ENCODE measurements at places on chromosomes 5 and 9.

GRCh38 chr5:174655351-174655750, 69.0 kb upstream of the MSX2 start:
- no peak for DNase-seq

- no peak for DNase-seq
These were observed 24.2 kb downstream of the STC2 start for GRCh38 chr5:173303878-173304590.

GRCh38 chr9:34891386-34891785, 66.7 kb upstream of the PHF24 start:
- no peak for DNase-seq

DNA sequence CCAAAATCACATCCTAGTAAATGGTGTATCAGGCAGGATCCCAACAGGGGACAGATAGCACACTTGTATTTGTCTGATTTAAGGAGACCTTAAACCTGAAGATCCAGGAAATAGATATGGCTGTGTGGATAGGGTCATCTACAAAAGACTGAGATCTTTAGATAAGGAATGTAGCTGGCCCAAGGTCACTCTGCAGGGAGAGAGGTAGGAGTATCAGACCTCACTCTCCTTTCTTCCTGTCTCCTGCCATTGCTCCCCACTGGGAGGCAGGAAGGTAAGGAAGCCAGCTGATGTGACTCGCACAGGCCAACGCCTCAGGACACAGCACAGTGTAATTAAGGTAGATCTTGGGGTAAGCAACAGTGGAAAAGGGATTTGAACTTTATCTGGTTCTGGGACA, 85.8 kb downstream of the PLPPR1 start:
- no peak for DNase-seq

DNA sequence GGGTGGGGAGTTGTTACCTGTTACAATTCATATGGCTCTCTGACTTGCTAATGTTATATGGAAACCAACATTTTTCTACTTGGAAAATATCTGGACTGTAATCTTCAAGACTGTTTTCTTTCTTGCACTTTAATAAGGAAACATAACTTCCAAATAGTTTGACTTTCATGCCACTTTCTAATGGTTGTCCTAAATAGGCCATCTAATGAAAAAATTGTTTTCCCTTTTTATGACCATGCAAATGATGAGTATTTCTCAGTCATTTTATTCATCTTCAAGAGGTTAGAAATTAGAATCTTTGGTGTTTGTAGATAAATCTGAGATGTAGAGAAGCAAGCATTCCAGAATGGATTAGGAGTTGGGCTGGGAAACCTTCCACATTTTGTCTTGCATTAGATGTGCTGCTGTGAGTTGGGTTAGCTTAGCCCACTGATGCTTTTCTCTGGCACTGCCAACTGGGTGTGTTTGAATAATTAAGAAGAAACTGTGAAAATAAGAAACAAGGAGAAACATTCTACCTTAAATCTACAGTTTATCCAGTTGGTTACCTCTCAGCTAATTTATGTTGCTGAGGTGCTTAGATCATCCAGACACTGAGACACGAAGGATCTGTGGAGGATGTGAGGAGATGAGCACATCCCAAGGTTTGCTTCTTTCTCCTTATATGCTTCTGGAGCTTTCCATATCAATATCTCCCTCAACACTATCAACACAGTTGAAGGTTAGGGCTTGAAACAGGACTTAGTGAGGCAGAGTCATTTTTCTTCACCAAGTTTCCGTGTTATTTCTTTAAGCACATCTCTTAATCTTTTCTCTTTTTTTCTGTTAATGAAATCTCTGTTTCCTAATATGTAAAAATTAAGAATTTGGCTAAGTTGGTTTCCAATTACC, 2.7 kb downstream of the RASGRF2 start:
- no peak for DNase-seq

DNA sequence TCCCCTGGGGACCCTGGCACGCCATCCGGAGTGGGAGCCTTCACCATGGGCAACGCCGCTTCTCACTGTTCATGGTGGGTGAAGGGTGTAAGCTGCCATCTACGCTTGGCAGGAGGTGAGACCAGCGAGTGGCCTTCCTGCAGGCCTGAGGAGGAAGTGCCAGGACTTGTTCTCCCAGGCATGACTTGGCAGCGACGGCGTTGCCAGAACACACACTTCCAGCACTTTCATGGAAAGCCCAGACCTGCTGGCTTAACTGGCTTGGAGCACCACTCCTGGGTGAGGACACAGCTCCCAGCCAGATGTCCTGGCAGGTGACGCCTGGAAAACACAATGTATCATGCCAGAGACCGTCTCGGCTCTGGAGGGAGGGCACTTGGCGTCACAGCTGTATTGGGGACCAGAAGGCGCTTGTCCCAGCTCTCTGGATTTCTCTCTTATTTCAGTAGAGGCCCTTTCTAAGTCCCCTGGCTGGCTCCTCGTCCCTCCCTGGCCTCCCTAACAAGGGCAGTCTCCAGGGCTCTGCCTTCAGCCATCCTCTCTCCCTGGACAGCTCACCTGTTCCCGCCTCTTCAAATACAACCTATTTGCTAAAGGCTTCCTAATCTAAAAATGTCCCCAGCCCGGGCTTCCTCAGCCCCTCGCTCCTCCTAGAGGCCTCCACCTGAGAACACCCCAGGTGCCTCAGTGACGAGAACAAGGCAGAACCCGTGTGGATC, 188.3 kb downstream of the OLFM1 start:
- DNase-seq, result no peak

DNA sequence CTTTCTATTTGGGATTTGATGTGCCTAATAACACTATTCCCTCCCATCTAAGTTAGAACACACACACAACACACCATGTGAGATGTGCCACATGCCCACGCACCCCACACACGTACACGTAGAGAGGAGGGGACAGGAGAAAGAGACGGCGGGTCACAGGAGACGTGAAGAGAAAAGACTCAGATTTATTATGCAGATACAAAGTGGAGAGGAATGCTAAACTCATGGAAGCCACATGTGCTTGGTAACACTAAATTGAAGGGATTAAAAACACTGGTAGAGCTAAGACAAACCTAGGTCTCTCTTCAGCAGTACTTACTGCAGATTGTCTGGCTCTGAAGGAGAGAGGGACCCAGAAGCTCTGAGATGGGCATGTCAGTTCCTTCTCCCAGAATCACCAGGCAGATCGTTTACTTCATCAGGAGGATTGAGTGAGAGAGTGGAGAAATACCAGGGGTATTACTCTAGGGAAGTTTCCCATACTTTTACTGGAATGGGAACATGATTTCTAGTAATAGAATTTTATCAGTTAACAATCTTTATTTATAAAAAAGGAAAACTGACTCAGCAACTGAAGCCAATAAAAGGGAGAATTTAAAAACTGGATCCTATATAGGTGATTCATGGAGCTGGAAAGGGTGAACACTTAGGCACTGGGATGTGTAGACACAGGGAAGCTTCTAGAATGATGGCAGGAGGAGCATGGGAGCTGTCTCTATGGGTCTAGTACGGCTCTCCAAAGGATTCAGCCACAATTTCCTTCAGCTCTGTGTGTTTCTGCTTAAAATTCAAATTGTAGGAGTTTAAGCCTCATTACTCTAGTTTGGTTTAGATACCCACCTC, 139.4 kb downstream of the MACIR start:
- no peak for DNase-seq

GRCh38 chr5:178994580-178995340, at the start of gene GRM6:
TSS of gene GRM6 (minus strand) at chr5:178995320. CDS start at chr5:178994944, 376 bp downstream.
- no peak for DNase-seq

DNA sequence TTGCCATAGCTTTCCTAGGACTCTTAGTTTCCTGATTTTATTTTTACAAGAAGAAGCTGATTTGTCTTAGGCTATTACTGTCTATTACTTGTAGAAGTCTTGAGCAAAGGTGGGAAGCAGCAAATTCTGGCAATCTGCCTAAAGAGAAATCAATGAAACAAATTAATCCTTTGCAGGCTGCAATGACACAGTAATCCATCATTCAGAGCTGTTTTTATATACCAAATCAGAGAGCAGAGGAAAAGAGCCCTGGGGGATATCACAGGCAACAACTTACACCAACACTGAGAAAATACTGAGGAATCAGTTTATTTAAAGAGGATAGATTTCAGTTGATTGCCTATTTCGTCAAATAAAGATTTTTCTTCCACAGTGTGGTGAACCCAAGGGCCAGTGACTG, 13.6 kb downstream of the NR2F1-AS1 start:
- DNase-seq, result no peak

DNA sequence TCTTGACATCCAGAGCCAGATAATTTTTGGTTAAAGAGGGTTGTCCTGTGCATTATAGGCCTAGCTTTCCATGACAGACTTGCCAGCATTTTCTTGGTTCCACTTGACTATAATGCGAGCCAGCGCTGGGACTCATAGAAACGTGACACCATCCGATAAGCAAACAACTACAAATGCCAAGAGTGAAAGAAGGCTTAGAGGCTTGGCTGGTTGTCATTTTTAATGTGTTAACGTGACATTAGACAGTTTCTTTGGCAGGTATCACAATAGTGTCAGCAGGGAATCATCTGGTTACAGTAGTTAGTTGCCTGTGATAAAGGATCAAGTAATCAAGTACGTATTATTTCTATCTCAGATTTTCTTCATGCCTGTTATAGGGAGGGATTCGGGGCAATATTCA, 20.0 kb upstream of the LIFR start:
- no peak for DNase-seq

- DNase-seq, result peak; percentile 99
These were observed 65.3 kb downstream of the MARCHF3 start for GRCh38 chr5:126965061-126965475.

DNA sequence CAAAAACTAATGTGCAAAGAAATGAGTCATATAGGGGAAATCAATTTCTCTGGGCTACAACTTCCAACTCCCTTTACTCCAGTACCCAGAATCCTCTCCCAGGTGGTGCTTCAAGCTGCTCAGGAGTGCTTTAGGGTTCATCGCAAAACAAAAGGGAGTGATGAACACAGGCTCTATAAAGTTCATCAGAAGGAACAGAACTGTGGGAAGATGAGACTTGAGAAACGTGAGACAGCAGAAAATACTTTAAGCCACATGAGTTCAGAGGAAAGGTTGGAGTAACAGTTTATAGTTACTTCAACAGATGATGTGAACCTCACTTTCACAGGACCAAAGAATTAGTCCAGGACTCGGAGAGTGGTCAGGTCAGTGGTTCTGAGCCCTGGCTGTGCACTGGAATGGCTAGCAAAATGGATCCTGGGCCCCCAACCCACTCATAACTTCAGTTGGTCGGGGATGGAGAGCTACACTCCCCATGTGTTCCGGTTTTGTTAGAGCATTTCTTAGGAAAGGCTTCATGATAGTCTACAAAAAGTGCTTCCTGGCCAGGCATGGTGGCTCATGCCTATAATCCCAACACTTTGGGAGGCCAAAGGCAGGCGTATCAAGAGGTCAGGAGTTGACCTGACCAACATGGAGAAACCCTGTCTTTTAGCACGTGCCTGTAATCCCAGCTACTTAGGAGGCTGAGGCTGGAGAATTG, 4.3 kb downstream of the RPL12 start:
- DNase-seq, result no peak

GRCh38 chr9:9774471-9774870, 838.3 kb downstream of the PTPRD start:
- DNase-seq, result no peak

DNA sequence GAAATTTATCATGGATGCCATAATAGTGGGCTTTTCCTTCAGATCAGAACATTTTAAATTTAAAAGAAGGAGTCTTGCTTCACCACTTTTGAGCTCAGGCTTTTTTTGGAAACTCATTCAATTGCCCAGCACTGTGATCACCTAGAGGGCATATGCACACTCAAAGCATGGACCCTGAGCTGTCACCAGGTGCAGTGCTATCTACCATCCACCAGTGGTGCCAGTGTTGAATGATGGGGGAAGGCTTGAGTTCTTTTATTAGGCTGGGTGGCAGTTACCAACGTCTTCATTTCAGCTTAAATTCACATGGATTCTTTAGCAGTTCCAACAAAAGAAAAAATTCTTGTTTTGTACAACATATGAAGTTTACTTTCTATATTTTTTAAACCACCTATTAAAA, 164.1 kb downstream of the CFAP90 start:
- no peak for DNase-seq

DNA sequence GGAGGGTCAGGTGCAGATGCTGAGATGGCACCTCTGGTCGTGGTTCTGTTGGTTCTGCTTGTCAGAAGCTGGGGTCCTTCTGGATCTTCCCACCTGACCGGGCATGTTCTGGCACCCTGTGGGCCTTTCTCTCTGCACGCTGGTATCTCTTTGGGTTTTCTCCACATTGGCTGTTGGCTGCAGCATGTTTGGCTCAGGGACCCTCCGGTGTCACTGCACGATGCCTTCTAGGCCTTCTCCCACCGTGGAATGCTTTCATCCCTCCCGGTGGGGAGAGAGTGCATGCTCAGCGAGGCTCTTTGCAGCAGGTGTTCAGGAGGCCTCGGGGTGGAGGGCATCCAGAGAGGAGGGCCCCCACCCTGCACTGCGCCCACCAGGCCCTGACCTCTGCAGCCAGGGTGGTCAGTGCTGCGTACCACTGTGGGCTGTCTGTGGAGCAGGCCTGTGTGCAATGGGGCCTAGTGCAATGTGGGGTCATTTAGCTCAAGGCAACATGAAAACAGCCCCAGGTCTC, 119.4 kb downstream of the WNK2 start:
- no peak for DNase-seq

- DNase-seq, result peak; percentile 73
These were observed 1.3 kb downstream of the ECPAS start for GRCh38 chr9:111482694-111483438.

Measured in amniotic epithelial cell (primary cell).